ENCODE measurements at places on chromosomes 3 and 15.

- DNase-seq: no peak
Observed at GRCh38 chr15:41004490-41004889, 51.2 kb downstream of the CHAC1 start.

DNA sequence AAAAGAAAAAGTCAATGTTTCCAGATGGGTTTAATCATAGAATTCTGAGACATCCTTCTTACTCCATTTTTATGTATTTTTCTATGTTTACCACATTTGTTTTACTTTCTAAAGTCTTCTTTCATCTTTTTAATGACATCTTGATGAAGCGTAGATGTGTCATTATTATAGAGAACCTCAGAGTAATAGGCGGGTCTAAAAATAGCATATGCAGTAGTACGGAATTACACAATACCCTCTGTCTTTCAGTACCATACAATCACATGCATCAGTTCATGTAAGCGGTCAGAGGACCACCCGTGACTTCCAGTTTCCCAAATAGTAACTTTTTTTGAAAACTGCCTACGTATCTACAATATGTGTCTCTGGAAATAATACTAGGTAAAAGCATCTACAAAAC lies 224.0 kb downstream of the PLOD2 start:
- DNase-seq: no peak

DNA sequence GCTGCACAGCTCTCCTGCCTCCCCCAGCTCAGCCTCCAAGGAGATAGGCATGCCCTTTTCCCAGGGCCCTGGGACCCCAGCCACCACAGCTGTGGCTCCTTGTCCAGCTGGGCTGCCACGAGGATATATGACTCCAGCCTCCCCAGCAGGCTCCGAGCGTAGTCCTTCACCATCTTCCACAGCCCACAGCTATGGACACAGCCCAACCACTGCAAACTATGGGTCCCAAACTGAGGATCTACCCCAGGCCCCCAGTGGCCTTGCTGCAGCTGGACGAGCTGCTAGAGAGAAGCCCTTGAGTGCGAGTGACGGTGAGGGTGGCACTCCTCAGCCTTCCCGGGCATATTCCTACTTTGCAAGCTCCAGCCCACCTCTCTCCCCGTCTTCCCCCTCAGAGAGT lies 20.5 kb upstream of the APEH start:
- DNase-seq: no peak

- DNase-seq: no peak
Observed at GRCh38 chr3:182479419-182480336, 313.6 kb upstream of the ATP11B start.

DNA sequence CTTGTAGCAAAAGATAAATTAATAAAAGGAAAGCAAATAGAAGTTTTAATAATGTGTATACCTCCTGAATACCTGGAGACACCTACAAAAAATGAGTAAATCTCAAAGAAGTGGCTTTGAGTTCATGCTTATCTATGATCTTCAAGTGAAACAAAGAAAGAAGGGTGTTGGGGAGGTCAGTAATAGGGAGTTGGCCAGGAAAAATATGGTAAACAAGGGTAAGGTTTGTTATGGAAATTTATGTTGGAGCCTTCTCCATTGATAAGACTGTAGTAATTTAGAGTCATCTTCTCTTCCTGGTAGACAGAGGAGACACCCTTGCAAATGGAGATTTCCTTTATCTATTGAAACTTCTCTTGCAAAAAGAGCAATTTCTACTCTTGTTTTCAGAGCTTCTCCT lies 6.6 kb upstream of the CCR8 start:
- DNase-seq: no peak

DNA sequence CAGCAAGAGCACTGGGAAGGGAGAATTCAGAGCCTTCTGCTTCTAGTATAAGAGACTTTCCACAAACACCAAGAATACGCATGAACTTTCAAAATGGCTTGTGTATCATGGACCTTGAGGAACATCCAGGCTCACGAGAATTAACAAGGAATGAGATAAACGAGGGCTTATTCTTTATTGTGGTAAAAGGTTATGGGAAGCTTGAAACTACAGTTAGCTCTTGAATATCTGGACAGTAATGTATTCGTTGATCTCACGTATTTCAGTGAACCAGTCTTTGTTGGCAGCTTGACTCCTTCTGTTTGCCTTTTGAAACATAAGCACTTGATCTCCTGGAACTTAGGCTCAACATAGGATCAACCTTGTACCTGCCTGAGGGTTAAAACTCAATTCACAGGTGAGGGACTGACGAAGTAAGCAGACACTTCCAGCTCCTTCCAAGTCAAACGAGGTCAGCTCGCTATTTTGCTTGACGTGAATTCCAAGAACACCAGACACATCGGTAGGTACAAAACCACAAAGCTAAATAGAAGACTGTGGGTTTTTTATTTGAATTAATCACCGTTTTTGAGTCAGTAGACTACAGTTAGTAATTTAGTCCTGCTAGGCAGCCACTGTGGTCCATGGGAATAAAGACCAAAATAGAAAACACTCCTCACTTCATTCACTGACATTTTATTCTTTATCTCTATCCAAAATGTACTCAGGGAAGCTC lies 30.8 kb downstream of the GALNT15 start:
- no peak for DNase-seq

DNA sequence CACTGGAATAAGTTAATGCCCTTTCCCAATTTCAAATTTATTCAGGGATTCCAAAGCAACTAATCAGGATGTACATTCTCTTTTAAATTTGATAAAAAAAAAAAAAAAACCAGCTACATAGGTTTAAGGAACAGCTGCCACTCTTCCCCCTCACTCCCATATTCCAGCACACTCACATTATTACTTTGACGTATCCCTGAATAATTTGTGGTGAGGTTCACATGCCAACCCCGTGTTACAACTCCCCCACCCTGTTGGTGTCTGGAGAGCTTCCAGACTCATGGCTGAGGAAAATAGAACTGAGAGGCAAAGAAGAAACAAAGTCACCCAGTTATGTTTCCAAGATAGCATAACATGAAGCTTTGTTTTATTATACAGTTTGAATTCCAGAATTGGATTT lies 300.5 kb upstream of the MME start:
- no peak for DNase-seq

DNA sequence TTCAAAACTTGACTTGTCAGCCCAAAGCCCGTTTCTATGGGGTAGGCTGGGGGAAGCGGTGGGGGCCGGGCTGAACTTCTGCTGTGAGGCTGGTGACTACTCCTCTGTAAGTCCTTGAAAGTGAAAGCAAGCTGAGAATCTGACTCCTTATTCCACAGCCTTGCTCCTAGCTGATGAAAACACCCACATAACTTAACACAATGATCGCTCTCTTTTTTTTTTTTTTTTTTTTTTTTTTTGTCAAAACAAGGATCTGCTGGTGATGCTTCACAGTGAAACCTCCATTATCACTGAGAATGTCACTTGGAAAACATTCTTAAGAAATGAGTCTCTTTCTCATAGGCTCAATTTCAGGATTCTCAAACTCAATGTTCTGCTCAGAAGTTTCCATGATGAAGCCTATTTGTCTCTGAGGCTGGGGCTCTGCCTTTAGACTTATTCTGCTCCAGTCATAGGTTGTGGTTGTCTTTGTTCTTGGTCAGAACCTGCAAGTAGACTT lies 31.4 kb upstream of the TKT start:
- DNase-seq: no peak

- DNase-seq: no peak
Observed at GRCh38 chr15:71375934-71376333, 260.7 kb downstream of the THSD4 start.

DNA sequence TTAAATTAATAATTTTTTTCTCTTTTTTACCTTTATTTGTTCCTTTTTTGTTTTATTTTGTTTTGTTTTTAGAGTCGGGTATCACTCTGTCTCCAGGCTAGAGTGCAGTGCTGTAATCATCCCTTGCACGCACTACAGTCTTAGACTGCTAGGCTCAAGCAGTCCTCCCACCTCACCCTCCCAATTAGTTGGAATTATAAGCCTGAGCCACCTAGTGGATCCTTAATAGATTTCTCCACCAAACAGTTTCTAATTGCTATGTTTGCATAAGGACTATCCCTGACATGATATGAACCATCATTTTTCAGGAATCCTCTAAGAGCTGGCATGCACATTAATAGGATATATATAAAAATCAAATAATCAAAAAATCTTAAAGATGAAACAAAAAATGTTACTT lies 993.2 kb downstream of the OTOL1 start:
- no peak for DNase-seq

- DNase-seq: no peak
Observed at GRCh38 chr3:24838533-24838932, 343.9 kb upstream of the THRB start.

DNA sequence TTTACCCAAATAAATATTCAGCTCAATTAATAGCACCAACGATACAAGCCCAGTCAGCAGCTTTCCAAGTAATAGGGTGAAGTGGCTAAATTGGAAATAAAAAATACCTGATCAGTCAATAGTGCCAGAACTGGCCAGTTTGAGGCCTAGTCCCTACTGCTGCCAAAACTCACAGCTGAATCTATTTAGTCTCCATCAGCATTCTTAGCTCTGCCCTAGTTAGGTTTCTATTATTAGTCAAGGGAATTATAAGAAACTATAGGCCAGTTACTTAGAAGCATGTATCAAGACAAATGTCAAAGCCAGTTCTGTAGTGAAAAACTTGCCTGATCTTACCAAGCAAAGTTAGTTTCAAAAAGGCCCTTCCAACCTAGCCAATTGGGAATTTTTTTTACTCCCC lies 146.2 kb upstream of the ZBTB20 start:
- DNase-seq: no peak

GRCh38 chr3:154143873-154144272 lies 22.7 kb downstream of the ARHGEF26 start:
- no peak for DNase-seq

- DNase-seq: no peak
Observed at GRCh38 chr3:71725271-71725991, at the start of gene EIF4E3. Gene EIF4E3, minus strand, starts transcription at chr3:71725402. Its CDS starts 35 bp downstream, at chr3:71725367.

DNA sequence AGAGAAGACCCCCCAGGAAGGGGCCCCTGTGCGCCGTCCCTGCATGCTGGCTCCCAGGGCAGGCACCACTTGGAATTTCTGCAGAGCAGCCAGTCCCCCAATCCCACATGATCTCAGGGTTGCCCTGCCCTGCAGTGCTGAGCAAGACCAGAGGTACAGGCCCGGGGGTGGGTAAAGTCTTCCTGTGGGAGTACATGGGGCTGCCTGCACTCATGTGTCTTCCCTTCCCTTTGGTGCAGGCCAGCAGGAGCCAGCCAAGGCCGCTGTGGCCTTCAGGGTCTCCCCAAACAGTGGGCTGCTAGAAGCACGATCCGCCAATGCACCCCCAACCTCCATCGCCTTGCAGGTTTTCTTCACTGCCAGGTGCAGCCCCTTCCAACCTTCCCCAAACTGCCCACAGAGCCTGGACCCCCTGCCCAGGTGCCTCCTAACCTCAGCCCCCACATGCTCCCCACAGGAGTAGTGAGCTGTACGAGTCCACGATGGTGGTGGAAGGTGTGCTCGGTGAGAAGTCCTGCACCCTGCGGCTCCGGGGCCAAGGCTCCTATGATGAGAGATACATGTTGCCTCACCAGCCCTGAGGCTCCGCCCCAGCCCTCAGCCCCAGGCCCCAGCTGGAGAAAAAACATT lies 15.0 kb downstream of the ACAA1 start:
- DNase-seq: no peak

- no peak for DNase-seq
Observed at GRCh38 chr15:73357999-73358665, 10.6 kb downstream of the HCN4 start.

- DNase-seq: no peak
Observed at GRCh38 chr15:93074599-93074998, 14.4 kb downstream of the RGMA start.

DNA sequence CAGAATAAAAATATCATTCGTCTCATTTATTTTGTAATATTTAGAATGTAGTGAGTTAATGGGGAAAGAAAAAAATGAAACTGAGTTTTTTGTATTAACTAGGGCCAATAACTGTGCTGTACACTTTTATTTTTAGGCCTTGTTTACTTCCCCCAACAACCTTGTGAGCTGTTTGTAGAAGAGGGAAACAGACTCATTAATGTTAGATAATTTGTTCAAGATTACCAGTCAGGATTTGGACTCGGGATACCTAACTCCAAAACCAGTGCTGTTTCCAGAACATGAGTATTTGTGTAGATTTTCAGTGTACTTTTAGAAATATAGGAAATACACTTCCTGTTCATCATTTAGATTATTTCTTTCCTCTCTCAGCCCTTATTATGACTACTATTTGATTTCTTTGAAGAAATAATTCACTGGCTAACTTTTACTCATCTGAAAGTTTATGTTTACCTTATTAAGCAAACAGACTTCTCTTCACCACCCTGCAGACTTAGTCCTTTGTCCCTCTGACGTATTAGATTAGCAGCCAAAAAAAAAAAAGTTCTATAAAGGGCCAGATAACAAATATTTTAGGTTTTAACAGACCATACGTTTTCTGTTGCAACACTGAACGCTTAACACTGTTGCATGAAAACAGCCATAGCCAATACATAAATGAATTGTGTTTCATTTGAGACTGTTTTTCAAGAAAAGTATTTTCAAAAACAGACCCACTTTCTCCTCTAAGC lies 192.5 kb upstream of the CGNL1 start:
- DNase-seq: no peak

- DNase-seq: peak; percentile 60
Observed at GRCh38 chr3:66971891-66972551, 26.1 kb upstream of the KBTBD8 start.

DNA sequence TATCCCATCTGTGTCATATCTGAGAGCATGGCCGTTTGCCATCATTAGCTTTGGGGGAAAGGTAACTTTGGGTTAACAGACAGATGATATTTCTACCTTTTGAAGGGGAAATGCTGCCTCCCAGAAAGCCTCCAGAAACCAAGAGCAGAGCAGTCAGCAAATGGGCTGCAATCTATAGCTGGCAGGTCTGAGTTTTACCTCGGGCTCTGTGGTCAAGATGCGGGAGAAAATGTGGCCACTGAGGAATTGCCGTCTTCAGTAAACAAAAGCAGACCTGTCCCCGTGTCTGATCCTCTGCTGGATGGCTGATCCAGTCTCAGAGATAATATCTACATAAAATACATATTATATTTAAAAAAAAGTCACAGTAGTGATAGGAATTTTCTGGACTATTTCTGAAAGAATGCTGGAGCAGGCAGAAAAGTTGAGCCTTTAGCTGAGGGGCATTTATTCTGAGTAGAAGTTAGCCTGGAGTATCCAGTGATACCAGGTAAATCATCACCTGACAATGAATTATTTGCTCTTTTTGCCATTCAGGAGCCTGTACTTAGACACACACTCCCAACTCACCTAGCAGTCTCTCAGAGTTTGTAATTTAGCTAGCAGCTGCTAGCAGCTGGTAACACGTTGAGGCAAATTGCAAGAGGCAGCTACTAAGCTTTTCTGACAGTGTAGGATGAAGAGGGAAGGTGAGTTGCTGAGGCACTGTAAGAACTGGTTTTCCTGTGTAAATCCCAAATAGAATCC lies 285.3 kb upstream of the RARB start:
- DNase-seq: no peak
